Neural progenitor cell (in vitro differentiated cells): ENCODE measurements at places on chromosomes 6 and 20. TPM values are rescaled to one million over a fixed set of nuclear protein-coding genes. Genes with fewer than 3 reads are reported as not detected.

GRCh38 chr20:18511571-18511970 lies 3.8 kb downstream of the SEC23B start:
- no peak for DNase-seq

The RPP40 gene
- 19.3 and 23.2 TPM in 2 replicates for total RNA-seq

GRCh38 chr6:57116776-57117175 lies 26.8 kb downstream of the ZNF451 start:
- DNase-seq, result no peak

The C20orf204 gene
- 0.04 and 0.96 TPM in 2 replicates for total RNA-seq

DNA sequence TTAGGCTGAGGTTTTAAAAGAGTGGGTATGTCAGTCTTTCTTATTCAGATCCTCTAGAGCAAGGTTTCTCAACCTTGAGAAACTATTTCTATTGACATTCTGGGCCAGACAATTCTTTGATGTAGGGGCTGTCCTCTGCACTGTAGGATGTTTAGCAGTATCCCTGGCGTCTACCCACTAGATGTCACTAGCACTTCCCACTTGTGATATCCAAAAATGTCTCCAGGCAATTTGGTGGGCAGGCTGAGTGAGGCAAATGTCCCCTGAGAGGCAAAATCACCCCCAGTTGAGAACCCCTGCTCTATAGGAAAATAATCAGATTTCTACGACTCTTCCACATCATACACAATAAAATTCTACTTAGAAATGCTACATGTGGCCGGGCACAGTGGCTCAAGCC lies 7.7 kb upstream of the ZKSCAN8 start:
- peak; percentile 47 for DNase-seq

DNA sequence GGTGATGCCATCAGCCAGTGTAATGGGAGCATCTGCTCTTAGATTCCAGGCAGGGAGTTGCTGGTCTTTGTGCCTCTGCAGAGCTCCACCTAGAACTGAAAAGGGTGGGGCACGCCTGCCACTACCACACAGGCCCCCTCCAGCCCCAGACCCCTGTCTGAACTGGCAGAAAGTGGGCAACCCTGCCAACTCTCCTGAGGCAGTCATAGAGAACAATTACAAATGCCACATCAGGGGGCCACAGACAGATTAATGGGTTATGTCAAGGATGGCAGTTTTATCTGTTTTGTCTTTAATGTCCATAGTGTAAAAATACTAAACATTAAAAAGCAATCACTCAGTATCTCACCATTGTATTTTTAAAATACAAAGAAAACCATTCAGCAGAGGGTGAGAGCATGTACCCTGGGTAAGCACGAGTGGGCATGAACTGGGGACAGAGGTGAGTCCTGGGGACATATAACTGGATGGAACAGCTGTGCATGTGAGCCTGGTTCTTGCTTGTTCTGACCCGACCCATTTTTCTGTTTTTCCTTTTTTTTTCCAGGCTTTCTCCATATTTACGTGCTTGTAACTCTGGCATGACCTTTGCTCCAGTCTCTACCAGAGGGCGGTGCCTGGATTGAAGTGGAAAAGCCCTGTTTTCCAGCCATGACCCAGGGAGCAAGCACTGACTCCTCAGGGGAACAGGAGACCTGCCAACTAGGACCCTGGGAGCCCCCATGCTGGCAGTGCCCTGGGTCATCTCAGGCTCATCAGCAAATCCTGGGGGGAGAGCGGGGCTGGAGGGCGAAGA lies 8.2 kb downstream of the TRAF3IP2 start:
- no peak for DNase-seq

The FRK gene
- total RNA-seq, result 0.11 and 0.15 TPM in 2 replicates

DNA sequence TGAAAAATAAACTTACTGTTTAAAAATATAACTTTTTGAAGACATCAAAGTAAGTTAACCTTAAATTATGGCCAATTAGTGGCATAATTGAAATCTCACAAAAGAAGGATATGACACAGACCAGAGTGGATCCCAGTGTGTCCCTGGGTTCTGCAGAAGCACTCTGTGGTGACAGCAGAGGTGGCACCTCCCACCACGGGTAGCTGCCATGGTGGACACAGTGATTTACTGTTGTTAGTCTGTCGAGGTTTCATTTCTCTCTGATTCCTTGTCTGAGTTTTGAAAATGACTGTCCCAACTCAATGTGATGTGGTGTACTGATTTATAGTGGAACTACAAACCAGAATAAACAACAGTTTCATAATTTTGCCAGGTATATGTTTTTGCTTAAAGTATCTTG lies 76.5 kb downstream of the TULP4 start:
- no peak for DNase-seq

The TGM3 gene
- 0.31 TPM in 1 of 2 replicates, not detected in the other for total RNA-seq

The TMC2 gene
- total RNA-seq, result not detected in 2 replicates

The NKX2-4 gene
- not detected in 2 replicates for total RNA-seq

The ULBP2 gene
- not detected in 2 replicates for total RNA-seq

GRCh38 chr6:109002051-109002697 lies 92.5 kb downstream of the SESN1 start:
- no peak for DNase-seq

DNA sequence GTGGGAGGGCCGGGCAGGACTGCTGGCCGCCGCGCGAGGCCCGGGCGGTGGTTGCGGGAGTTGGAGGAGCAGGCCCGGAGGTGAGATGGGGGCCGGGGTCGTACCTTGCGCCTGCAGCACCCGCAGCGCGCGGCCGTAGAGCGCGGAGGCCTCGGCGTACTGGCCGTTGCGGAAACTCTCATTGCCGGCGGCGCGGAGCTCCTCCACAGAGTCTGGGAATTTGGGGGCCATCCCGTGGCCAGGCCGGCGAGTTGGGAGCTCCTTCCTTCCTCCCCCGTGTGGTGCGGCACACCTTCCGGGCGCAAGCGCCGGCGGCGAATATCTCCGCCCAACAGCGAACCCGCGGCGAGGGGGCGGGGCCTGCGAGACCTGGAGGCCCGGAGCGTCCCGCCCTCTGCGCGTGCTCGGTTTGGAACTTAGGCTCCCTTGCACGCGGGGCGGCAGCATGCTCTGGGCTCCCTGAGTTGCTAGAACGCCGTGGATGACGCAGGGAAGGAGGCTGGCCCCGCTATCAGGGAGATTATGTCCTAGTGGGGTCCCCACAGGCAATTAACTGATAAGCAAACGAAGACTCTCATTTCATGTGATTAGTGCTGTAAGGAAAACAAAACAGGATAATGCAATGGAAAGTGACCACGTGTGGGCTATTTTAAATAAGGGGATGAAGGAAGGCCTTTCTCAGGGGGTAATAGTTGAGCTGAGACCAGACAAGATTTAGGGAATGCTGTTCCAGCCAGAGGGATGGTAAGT lies at the start of gene TOMM34:
Gene TOMM34 (minus strand): TSS at position 295 of the 750 bp plus-strand sequence. CDS start 64 bp downstream, at position 231.
- DNase-seq, result peak; percentile 97

DNA sequence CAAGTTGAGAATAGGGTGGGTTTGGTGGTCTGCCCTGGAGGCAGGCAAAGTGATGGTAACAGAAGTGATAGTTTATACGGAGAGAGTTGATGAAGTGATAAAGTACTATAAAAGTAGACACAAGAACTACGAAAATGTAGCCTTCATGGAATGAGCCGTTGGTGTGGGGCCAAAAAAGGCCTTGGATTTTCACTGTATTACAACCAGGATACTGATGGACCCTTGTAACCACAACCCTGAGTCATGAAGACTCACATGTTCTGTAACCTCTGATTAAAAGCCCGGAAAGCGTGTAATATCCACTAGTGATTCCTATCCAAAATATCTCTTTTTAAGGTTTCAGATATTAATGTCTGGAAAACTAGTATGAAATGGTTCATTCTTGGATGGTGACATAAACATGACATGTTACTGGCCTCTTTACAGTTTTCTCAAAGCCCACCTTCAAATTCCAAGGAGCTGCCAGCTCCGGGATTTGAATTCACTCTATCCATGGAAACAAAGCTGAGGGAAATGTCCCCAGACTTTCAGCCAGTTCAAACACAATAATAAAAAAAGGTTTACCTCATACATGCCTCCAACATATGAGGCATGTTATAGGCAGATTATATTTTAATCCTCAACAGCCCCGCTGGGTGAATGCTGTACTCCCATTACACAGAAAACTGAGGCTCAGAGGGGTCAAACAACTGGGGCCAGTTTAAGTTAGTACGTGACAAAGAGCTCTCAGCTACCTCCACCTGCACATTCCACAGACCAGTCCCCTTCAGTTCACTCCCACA lies 55.4 kb downstream of the MRPL14 start:
- no peak for DNase-seq

DNA sequence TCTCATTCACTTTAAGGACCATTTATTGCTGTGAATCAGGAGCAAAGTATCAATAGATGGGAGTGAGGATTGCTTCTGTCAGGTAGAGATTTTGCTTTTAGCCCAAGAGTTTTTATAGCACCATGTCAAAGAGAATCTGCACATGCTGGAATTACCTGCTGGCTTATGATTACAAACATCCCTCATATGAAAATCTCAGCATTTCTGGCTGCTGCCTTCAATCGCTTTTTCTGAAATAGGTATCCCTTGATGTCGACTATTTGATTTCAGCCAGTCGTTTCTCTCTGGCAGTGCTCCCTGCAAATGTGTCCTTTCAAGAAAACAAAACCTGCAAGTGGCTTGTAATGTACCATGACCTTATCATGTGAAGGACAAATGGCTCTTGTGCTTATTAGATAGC lies 34.5 kb upstream of the NEDD9 start:
- DNase-seq, result no peak

The VGLL2 gene
- not detected in 2 replicates for total RNA-seq

GRCh38 chr6:40630051-40630450 lies 42.9 kb upstream of the LRFN2 start:
- DNase-seq, result no peak

DNA sequence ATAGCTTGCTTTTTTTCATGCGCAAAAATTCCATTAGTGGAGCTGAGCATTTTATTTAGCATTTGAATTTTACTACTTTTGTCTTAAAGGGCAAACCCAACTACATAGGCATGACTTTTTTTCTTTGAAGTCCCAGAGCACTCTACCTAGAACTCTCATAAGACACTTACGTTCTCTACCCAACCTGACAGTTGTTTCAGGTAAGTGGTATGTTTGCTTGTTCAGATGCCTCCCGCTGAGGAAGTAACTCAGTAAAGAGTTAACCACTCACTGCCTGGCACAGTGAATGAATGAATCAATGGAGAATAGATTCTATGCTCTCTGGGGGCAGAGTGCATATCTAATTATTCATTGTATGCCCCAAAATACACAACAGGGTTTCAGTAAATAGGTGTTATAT lies 212.3 kb upstream of the PRDM1 start:
- no peak for DNase-seq

The FRMD1 gene
- 0.09 TPM in 1 of 2 replicates, not detected in the other for total RNA-seq

The GGTLC1 gene
- not detected in 2 replicates for total RNA-seq
